ENCODE measurements at places on chromosomes 1 and 21.

- no peak for DNase-seq
Measured at GRCh38 chr1:52769346-52770033, 43.2 kb downstream of the ZYG11B start.

GRCh38 chr21:45987121-45987711 is 5.6 kb downstream of the COL6A1 start:
- DNase-seq: peak; percentile 1

- DNase-seq: no peak
Measured at GRCh38 chr21:28235169-28235895, 757.3 kb downstream of the LTN1 start.

- no peak for DNase-seq
Measured at GRCh38 chr1:150649441-150650075, 20.1 kb upstream of the ENSA start.

- no peak for DNase-seq
Measured at GRCh38 chr1:51097171-51097570, 4.9 kb upstream of the C1orf185 start.

- DNase-seq: no peak
Measured at GRCh38 chr1:163265547-163265946, 56.2 kb upstream of the NUF2 start.

GRCh38 chr21:42424914-42425541 is 21.3 kb downstream of the UBASH3A start:
- DNase-seq: peak; percentile 66

DNA sequence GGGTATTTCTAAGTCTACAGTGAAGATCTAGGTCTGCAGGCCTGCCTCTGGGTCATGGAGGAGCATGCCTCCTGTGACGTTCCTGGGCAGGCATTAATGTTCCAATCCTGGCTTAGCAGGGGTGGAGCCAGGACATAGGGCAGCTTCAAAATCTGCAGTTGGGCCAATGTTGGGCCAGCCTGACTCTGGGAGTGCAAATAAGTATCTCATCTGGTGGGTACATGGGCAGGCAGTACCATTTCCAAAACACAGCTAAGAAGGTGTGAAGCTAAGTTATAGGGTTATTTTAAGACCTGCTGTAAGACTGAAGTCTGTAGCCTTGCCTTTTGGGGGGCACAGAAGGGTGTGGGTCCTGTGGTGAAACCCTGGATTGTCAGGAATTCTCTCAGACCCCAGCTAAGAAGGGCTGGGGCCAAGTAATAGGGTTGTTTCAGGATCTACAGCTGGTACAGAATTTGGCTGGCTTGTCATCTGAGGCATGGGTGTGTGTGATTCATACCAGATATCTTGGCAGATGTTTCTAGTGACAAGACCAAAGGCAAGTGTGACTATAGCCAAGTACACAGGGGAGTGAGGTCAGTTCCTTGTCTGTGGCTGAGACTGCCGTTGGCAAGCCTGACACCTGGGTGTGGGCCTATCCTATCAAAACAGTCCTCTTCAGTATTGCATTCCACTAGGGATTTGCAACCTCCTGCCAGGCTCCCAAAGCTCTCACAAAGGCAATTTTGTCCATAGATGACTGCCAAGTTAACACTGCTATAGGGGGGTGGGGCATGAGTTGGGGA is 468.7 kb upstream of the B3GALT2 start:
- no peak for DNase-seq

- peak; percentile 26 for DNase-seq
Measured at GRCh38 chr21:25934771-25935224, 200.0 kb downstream of the GABPA start.

GRCh38 chr1:101043776-101044175 is 18.2 kb upstream of the DPH5 start:
- no peak for DNase-seq

GRCh38 chr1:52189898-52190480 is 48.1 kb downstream of the ZFYVE9 start:
- no peak for DNase-seq

DNA sequence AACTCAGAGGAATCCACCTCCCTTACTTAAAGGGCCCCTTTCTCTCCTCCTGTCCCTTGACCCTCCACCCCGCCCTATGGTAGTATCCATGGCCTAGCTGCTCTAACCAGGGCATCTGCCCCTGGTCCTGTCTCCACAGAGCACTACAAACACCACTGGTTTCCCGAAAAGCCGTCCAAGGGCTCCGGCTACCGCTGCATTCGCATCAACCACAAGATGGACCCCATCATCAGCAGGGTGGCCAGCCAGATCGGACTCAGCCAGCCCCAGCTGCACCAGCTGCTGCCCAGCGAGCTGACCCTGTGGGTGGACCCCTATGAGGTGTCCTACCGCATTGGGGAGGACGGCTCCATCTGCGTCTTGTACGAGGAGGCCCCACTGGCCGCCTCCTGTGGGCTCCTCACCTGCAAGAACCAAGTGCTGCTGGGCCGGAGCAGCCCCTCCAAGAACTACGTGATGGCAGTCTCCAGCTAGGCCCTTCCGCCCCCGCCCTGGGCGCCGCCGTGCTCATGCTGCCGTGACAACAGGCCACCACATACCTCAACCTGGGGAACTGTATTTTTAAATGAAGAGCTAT is 1.7 kb downstream of the BTG2 start:
- DNase-seq: peak; percentile 67

DNA sequence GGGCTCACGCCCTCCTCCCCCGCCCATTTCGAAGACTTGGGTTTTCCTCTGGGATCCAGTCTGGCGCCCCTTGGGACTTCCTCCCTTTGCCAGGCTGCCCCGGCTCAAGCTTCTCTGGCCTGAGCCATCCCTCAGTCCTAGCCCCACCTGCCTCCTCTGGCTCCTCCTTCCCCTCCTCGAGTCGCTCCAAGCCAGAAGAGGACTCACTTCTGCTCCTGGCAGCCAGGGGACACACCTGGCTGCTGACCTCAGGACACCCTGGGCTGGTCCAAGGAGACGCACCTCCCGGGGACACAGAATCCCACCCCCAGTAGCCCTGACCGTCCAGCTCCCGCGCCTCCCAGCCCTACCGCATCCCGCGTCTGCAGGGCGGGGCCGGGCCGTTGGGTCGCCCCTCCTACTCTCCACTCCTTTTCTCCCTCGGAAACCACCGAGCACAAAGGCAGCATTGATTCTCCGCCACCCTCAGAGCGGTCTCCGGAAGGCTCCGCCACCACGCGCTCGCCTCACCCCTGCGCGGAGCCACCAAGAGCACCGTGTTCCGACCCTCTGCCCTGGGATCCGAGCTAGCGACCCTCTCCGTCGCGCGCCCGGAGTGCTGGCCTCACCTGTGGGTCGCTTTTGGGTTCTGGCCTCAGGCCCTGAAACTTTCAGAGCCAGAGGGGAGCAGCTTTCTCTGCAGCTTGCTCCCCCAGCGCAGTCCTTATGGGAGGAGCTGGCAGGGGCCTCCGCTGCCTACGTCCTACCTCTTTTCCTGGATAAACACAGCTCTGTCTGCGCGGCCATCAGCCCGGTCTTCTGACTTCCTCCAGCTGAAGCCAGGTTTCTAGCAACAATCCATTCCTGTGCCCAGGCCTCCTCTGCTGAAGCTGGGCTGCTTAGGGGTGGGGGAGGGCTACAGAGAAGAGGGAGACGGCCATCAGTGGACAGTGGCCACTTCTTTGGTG is at the start of gene C2CD4D:
Gene C2CD4D, minus strand, starts transcription at position 364 of the 947 bp plus-strand sequence. CDS start 831 bp downstream, outside the sequence.
- peak; percentile 77 for DNase-seq

- no peak for DNase-seq
Measured at GRCh38 chr1:111217183-111217910, 10.2 kb upstream of the CHI3L2 start.

DNA sequence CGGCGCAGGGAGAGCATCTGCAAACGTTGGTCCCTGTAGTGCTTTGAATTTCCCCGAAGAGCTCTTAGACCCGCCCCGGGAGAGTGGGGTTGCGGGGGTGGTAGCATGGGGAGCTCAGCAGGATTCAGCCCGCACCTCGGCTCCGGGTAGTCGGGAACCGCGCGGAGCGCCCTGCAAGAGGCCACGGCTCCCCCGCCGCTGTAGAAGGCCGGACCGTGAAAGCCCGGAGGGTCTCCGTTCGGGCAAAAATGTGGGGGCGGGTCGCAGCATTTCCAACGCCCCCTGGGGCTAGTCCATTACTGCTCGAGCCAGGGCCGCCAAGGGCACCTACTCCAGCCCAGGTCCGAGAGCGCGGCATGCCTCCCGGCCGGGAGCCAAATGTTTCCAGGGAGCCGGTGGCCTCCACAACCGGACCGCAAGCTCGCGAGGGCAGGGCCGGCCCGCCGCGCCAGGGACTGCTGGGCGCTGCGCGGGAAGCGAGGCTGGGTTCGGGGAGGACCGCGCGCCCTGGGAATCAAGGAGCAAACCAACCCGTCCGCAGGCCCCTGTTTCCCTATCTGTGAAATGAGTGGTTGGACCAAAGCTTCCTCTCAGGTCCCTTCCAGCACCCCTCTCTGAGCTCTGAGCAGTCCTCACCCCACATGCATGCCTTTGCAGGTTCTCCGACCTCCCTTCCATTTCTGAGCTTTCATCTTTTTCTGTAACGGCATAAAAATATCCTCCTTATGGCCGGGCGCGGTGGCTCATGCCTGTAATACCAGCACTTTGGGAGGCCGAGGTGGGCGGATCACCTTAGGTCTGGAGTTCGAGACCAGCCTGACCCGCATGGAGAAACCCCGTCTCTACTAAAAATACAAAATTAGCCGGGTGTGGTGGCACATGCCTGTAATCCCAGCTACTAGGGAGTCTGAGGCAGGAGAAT is 775 bp upstream of the TMEM63A start:
- DNase-seq: peak; percentile 62

GRCh38 chr1:107010582-107010981 is 45.9 kb upstream of the PRMT6 start:
- no peak for DNase-seq

GRCh38 chr1:61741711-61742619 is at the start of gene PATJ:
PATJ (plus strand) TSS chr1:61742480; CDS start chr1:61762893, 20,413 bp downstream.
- DNase-seq: peak; percentile 61

- DNase-seq: no peak
Measured at GRCh38 chr1:68276448-68276847, 44.1 kb upstream of the WLS start.

DNA sequence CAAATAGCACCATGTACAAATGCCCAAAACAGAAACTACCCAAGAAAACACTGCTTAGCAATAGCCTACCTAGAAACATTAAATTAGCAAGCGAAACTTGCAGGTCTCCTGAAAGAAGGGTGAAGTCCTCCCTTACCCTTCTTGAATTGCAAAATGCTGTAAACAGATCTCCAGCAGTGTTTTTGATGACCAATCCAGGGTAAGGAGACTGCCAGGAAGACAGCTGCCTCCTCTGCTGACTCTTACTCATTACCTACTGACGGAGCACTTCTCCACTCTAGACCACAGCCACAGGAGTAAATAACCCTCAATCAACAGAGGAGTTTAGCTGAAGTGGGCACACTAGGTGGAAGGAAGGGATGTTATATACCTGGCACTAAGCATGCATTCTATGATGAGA is 32.2 kb upstream of the GADD45A start:
- no peak for DNase-seq

DNA sequence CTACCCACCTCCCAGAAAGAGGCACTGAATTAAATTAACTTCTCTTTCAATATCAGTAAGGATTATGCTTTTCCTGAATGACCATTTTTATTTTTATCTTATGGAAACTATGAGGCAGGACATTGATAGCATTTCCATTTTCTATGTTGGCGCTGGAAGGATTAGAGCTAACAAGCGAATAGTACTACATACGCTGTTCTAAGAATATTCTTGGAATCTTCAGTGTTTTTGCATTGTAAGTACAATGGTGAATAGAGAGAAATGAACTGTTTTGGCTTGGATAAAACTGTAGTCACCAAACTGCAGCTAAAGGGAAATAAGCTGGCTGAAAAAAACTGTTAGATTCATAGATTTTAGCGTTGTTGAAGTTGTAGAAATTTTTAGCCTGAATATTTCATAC is 779.0 kb upstream of the ADGRL4 start:
- DNase-seq: no peak

- peak; percentile 41 for DNase-seq
Measured at GRCh38 chr1:169595764-169596711, 9.8 kb upstream of the F5 start.

- DNase-seq: no peak
Measured at GRCh38 chr1:164564378-164564777, 5.4 kb downstream of the PBX1 start.

- no peak for DNase-seq
Measured at GRCh38 chr1:3543076-3544039, 68.0 kb downstream of the MEGF6 start.

- no peak for DNase-seq
Measured at GRCh38 chr1:211634931-211635330, 40.5 kb downstream of the NEK2 start.

DNA sequence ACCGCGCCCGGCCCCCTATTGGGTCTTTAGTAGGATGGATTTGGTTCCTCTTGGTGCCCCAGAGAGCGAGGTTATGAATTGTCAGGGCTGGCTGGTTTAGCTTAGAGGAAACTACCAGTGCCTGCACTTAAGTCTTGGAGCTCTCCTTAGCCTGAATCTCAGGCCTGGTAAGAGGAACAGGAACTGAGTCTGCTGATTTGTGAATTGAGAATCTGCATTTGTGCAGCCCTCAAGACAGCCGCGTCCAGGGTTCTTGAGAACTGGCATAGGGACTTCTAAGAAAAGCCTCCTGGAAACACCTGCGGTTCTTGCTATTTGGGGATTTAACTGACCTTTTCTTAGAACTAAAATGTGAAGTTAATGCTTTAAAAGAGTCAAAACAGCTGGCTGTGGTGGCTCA is 1.7 kb downstream of the NECAP2 start:
- no peak for DNase-seq

DNA sequence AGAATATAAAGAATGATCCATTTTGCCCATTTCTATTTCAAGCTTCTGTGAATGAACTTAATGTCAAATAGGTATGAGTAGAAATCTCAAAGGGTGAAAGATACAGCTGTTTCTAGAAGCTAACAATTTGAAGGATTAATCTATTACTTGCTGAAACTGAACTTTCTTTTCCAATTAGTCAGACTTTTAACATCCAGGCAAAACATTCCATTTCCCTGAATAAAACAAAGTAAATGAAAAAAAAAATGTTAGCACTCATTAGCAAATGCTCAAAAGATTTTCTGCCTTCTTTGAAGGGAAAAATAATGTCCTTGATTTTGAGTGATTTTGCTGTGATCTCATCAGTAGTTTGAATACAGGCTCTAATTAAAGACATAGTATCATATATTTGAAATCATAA is 447.6 kb upstream of the PRMT6 start:
- no peak for DNase-seq

DNA sequence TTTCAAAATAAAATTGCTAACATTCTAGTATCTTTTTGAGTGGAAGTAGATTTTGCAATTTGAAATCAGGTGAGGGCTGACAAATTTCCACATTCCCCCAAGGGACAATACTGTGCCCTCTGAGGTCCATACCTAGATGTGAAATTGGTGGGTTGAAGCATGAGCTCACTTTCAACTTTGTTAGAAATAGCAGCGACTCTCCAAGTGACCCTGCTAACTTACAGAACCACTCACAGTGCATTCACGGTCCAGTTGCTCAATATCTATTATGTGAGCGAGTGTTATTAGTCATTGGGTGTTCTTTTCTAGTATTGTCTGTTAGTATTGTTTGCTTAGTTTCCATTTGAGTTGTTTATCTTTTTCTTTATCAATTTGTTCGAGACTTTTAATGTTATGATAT is 53.6 kb upstream of the ASB17 start:
- DNase-seq: no peak

GRCh38 chr21:37710546-37711285 is 205.5 kb downstream of the KCNJ6 start:
- no peak for DNase-seq

GRCh38 chr1:61270107-61270506 is 187.7 kb downstream of the NFIA start:
- DNase-seq: no peak

GRCh38 chr1:8731162-8731561 is 86.3 kb downstream of the RERE start:
- no peak for DNase-seq
